ENCODE measurements at places on chromosomes 1 and 21.

DNA sequence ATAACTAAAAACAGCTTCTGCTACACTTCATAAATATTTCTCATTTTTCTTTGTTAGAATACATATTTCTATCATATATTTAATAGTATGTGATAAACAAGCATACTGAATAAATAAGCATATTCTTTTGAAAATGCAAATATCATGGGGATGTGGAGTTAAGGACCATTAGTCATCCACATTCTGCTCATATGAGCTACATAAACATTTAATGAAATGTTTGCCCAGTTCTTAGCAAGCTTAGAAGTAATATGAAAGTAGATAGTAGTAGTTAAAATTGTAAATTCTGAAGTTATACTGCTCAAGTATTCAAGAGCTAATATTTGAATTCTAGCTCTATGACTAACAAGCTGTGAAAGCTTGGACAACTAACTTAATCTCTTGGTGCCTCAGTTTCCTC lies 10.1 kb upstream of the GORAB start:
- DNase-seq, result no peak

DNA sequence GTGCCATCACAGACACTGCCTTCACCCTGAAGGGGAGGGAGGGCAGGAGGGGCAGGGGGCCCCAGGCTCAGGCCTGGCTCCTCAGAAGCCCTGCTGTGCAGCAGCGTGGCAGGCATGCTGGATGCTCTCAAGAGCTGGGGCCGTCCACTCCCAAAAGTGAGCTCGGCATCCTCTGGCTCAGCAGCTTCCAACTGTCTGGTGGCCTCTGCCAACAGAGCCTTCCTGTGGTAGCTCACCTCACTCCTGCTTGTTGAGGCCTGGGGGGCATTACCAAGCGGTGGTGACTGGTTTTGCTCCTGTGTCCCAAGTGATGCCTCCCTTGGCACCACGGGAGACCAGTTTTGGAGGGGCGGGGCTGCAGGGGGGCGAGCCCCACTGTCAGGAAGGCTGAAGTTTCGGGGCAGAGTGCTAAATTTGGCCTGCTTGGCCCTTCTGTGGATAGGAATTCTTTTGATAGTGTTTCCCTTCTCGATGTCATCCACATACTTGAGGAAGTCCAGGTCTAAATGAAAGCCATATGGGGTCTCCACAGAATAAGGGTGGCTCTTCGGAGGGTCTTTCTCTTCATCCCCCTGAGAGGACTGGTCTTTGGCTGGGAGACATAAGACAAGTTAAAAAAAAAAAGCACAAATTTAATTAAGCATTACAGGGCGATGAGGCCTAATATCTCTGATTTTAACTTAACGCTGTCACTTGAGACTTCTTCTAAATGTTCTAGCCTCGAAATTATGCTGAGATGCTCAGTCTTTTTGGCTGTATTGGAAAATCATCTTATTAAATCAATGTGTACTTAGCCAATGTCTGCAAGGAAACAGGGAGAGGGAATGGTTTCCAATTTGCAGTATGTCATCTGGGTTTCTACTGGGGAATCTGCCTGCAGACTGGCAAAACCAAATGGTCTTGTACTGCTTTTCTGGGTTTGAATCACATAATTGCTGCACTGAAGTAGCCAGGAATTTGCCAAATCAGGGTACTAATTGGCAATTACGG lies 44.4 kb downstream of the KANK4 start:
- DNase-seq, result no peak

GRCh38 chr1:36789535-36789934 lies 244.8 kb downstream of the GRIK3 start:
- DNase-seq, result no peak

- no peak for DNase-seq
These were observed 31.3 kb downstream of the CACNA1E start for GRCh38 chr1:181514298-181515290.

DNA sequence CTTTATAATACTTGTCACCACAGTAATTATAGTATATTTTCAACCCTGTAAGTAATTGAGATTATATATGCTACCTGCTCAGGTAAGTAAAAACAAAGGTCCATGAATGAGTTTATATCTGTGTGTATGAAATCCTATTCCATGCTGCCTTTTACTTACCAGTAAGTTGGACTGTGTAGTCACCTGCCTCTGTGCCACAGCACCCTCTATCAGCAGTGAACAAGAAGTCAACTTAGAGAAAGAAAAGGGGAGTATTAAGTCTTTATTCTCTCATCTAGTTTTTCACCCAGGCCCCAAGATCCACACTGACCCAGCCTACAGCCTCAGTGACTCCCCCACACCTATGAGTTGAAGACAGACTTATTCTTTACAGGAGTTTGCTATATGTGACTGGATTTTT lies 36.9 kb upstream of the IFI16 start:
- DNase-seq, result no peak

GRCh38 chr1:65346190-65346589 lies 36.8 kb downstream of the DNAJC6 start:
- DNase-seq, result no peak

- peak; percentile 81 for DNase-seq
These were observed 107.5 kb downstream of the LTN1 start for GRCh38 chr21:28884976-28885852.

DNA sequence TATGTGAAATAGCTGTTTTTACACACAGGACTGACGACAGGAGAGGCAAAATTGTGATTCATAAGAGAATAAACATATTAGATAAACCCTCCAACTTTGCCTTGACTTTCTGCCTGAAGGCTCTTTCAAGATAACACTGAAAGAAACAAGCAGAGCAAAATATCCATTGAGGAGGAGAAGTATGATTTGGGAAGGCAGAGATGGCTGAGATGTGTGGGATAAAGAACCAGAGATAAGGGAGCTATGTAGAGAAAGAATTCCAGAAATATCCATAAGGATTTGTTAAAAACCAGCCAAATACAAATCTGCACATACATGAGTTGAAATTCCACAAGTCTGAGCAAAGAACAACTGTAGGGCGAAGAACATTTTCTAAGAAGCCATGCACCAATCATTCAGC lies 1064.7 kb downstream of the PLA2G4A start:
- DNase-seq, result no peak

DNA sequence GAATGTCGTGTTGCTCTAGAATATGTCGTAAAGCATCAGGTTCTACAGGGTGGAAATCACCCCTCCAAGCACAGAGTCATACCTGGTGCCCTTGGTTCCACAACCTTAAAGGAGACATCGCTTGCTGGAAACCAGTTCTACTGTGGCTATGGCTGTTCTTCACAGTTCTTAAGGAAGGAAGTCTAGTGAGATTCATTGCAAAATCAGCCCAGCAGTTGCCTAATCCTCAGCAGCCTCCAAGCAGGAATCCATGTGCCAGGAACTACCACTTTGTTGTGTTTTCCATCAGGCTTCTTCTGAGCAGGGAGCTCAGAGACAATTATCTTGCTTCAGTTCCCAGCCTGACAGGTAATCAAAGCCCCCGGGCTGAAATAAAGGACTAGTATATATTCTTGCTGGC lies 45.0 kb upstream of the SLC35F3 start:
- no peak for DNase-seq

DNA sequence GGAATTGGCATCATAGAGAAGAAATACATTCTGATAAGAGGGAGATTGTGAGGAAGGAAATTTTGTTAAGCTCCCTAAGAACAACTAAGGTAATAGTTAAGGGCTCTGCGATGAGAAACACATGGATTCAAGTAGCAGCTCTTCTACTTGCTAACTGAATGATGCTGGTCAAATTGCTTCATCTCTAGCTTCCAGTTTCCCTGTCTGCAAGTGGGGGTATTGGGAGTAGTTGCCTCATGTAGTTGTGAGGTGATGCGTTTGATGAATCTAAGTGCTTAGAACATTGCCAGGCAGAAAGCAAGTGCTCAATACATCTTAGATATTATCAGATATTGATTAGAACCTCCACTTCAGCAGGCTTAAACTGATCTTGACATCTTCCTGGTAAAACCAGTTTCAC lies 84.8 kb downstream of the CD58 start:
- no peak for DNase-seq

DNA sequence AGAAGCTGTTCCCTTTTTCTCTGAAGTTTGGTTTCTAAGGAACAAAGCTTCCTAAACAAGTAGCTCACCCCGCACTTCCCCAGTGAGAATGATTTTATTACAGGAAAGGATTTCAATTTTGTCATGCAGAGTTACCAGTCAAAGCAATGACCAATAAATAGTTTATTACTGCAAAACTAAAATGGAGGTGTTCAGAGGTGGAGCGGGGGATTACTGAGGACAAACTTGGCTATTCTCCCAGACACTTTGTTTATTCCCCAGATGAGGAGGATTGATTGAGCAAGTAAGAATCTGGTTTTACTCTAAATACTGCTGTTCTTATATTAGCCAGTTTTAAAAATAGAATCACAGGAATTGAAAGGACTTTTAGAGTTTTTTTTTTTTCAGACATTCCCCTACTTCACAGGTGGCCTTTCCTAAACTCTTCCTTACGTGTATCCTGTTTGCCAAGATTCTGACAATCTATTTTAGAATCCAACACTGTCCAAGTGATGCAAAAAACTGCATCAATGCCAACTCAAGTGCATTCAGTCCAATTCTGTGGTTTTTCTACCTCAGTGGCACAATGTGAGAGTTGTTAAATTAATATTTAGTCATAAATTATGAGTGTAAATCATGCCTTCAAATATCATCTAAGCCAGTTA lies 136.1 kb downstream of the TNFSF18 start:
- no peak for DNase-seq

- DNase-seq, result no peak
These were observed 25.8 kb upstream of the KCNA10 start for GRCh38 chr1:110544753-110545152.

DNA sequence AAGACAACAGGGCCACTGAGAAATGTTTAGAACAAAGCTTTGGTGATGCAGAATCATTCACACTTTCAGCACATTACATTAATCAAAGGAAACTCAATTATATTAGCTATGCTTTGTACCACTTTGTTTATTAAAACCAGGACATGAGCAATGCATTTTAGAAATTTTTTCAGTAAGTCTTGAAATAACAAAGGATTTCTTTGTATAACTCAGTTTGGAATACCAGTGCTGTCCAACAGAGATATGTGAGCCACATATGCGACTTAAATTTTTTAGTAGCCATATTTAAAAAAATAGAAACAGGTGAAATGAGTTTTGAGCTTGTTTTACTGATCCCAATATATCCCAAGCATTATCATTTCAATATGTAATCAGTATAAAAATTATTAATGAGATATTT lies 18.8 kb upstream of the F3 start:
- no peak for DNase-seq

GRCh38 chr1:231931846-231932454 lies 305.4 kb downstream of the DISC1 start:
- DNase-seq, result no peak

- DNase-seq, result no peak
These were observed 17.7 kb downstream of the IVL start for GRCh38 chr1:152926091-152926490.

GRCh38 chr1:14599800-14600199 lies 1.3 kb downstream of the KAZN start:
- no peak for DNase-seq

- no peak for DNase-seq
These were observed 2.2 kb downstream of the IL10RB start for GRCh38 chr21:33268393-33268736.

DNA sequence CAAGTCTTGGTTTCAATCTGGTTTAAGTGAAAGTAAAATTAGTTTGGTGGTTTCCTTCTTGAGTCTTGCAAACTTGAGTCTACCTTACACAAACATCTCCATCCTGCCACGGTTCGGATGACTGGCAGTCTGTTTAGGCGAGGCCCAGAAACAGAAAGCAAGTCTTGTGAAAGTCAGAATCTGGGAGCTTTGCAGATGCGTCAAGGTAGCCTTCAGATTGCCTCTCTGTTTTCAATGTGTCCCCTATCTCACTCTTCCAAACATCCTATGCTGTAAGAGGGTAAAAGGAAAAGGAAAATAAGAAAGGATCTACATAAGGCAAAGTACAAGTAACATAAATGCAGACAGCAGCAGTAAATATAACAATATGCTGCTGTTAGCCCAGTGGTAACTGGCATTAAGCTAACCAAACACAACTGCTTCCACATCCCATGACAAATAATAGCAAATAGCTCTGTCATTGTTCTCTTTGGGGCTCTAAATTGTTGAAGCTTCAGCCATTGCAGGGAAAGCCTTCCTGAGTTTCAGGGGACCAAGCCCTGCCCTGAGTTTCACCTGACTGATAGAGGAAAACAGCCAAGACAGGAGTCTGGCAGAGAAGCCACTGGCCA lies 26.2 kb upstream of the C1orf105 start:
- peak; percentile 13 for DNase-seq

GRCh38 chr1:27192039-27192529 lies 37.2 kb upstream of the SLC9A1 start:
- no peak for DNase-seq

Measured in stimulated activated CD8-positive, alpha-beta memory T cell treated with anti-CD3 and anti-CD28 coated beads, Interleukin-15, amount 100 ng/mL, for 1 hour (primary cell).